ENCODE measurements at places on chromosomes 5 and 9. TPM values are rescaled to one million over a fixed set of nuclear protein-coding genes. Genes with fewer than 3 reads are reported as not detected.

GRCh38 chr9:89839449-89839848 lies 234.6 kb downstream of the GADD45G start:
- DNase-seq: no peak

DNA sequence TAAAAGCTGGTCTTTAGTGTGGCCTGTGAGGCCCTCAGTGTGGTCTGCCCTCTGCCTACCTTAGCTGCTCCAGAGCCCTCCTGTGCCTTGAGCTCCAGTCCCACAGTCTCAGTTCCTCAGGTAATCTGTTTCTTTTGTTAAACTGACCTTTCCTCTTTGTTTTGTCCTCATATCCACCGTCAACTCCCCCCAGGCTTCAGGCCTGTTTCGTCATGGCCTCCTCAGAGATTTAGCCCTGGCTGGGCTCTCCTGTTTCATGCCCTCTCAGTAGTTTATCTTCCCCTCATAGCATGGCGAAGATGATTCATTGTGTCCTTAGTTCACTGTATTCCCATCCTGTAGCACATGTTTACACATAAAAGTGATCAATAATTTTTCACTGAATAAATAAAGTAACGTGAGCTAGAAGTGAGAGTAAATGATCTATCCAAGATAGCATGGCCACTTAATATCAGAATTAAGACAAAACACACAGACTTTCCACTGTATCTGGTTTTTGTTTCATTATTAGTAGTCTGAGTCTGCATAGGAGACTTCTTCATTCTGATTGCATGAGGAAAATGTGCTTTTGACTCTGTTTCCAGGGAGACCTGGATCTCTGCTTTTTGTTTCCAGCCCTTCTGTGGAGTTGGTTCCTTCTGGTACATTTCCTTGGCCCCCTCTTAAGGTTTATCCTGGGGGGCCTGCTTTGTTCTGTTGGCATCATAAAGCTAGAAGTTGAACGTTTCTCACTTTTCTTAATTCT lies 70.5 kb downstream of the SNX24 start:
- no peak for DNase-seq

ZFAND5 gene
- 113 TPM for total RNA-seq

DNA sequence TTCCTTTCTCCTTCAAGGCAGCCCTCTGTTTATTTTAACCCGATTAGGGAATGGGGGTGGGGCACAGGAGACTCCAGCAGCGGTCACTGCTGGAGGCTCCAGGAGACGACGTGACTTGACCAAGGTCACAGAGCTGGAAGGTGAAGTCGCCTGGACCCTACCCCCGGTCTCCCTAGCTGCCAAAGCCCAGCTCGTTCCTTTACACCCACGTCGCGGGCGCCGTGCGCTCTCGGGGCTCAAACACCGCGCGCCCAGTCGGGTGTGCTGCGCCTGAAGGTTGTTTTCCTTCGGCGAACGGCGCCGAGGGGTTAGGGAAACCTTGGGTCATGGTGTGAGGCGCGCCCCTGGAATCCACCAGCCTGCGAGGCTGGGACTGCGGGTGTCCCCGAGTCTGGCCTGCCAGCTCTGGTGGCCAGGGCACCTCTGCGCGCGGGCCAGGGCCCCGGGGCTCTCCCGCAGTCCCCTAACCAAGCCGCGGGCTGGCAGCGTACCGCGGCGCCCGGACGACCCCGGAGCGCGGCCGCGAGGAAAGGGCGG lies 747 bp upstream of the UNC5A start:
- no peak for DNase-seq

DNA sequence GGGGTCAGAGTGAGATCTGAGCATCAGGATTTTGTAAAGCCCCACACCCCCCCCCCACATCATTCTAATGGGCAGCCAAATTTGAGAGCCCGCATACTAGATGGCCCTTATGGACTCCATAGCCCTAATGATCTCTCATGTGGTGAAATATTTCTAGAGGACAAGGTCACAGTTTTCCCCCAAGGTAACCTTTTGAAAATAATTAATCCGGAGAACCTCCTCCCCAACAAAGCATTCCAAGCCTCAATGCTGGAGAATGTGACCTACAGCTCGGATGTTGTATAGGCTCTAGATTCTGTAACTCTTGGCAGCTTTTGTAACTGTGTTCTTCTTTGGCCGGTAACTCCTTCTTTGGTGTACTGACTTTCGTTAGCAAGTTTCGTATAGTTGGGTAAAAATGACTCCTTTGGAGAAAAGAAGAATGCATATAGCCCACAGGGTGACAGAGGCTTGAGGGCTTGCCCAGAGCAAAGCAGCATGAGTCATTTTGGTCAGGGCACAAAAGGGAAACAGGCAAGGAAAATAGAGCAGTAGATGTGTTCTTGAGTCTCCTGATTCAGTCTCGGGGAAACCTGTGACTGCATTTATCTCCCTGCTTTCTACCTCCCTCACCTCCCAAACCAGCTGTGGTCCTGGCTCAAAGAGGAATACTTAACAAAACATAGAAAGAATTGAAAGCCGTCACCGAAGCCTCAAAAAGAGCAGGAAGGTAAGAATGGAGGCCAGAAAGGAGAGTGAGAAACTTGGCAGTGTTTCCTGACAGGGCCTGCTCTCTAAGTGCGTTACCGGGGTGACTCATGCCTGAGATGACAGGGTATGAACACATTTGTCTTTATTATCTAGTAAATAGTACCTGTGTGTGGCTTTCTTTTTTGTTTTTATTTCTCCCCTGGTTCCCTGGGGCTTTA lies 6.6 kb upstream of the XPA start:
- no peak for DNase-seq

DNA sequence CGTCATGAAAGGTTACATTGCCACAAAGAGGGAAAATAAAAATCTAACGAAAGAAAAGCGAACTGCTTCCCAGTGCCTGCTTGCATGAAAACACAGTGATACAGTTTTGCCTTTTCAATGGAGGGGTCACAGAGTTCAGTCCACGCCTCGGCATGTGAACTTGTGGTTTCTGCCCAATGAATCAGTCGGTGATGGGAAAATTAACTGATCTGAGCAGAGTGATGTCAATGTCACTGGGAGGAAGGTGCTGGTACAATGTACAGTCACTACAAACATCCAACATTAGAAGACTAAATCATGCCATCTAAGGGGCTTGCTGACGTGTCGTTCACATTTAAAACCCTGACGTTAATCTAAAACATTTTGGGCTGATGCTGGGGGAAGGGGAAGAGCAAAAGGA lies 151.8 kb upstream of the MSX2 start:
- DNase-seq: no peak

FNBP1 gene
- total RNA-seq: 33.1 TPM
